PC-9 (cell line): ENCODE measurements at places on chromosomes 5 and 9. TPM values are rescaled to one million over a fixed set of nuclear protein-coding genes. Genes with fewer than 3 reads are reported as not detected.

TAF1L gene
- total RNA-seq, result 0.07 TPM in 1 of 2 replicates, not detected in the other

PRR7 gene
- 22.2 and 31.7 TPM in 2 replicates for total RNA-seq

TERT gene
- 0.74 and 2.2 TPM in 2 replicates for total RNA-seq

DNA sequence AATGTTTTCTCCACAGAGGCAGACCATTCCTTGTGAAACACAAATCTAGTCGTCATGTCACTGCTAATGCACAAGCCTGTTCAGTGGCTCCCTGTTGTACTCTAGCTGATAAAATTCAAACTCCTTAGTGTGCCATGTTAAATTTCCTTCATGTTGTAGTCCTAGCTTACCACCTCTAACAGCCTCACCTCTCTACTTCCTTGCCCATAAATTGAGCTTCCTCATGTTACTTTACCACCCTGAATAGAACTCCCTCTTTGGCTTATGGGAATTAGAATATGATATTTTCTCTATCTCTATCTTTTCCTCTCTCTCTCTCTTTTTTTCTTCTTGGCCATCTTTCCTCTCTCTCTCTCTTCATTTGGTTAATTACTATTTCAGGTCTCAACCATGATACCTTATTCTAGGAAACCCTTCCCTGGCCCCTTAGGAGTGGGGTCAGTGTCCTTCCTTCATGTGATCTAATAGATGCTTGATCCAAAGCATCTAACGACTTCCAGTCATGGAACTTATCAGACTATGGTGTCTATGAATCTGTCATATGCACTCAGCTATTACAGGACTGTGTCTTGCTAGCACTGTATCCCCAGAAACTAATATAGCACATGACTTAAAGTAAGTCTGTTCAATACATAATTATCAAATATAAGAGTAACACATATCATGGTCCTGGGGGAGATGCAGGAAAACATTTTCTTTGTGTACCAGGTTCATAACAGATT, 31.5 kb upstream of the ALDH1A1 start:
- no peak overlapping the region for H3K27ac ChIP-seq
- DNase-seq, result no peak
- no peak overlapping the region for H3K4me3 ChIP-seq
- H3K36me3 ChIP-seq, result no peaks in the 10 kb centered on the region

DNA sequence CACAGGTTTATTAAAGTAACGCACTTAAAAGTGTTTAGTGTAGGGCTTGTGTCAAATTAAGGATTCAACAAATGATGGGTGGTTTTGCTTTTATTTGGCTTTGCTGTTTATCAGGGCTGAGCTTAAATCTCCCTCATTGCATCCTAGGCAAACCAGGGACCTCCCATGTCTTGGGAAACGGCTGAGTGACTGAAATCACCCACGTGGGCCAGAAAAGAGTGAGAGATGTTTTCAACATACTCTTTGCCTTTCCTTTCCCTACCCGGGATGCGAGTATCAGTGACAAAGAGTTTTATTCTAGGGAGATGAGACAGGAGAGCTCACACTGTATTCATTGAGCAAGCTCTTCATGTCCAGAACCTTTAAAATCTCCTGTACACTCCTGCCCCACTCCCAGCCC, 23.3 kb downstream of the KCNMB1 start:
- no peak overlapping the region for H3K27ac ChIP-seq
- no peak for DNase-seq
- no peak overlapping the region for H3K4me3 ChIP-seq
- H3K4me1 ChIP-seq, result 0 out of 2 replicates have a peak, but pooled peaks cover 3% of the 10 kb centered on the region

GRCh38 chr9:92299116-92299515, 5.6 kb upstream of the IARS1 start:
- no peak overlapping the region for H3K27ac ChIP-seq
- H3K36me3 ChIP-seq, result peaks cover 56% of the 10 kb centered on the region
- no peak for DNase-seq
- peaks cover 9% of the 10 kb centered on the region for H3K4me1 ChIP-seq
- H3K4me3 ChIP-seq, result no peak overlapping the region
